Type B pancreatic cell (in vitro differentiated cells): ENCODE measurements at places on chromosomes 5 and 9. TPM values are rescaled to one million over a fixed set of nuclear protein-coding genes. Genes with fewer than 3 reads are reported as not detected.

The LHX3 gene
- 0.10 and 0.90 TPM in 2 replicates for total RNA-seq

The SYK gene
- 13.0 and 22.6 TPM in 2 replicates for total RNA-seq

The ORM2 gene
- total RNA-seq, result not detected in 2 replicates

The LCN9 gene
- total RNA-seq, result 1.1 and 2.0 TPM in 2 replicates

The DNAH5 gene
- 0.43 and 1.2 TPM in 2 replicates for total RNA-seq

The ZNF367 gene
- total RNA-seq, result 4.3 and 7.2 TPM in 2 replicates

The ENHO gene
- total RNA-seq, result 0.95 and 5.5 TPM in 2 replicates

The MRPL50 gene
- total RNA-seq, result 12.4 and 16.3 TPM in 2 replicates

The C6 gene
- 1.2 and 2.3 TPM in 2 replicates for total RNA-seq

The ZNF462 gene
- 124 and 129 TPM in 2 replicates for total RNA-seq

The PTCH1 gene
- 41.7 and 123 TPM in 2 replicates for total RNA-seq

The STOM gene
- 30.7 and 35.3 TPM in 2 replicates for total RNA-seq

The LCN1 gene
- total RNA-seq, result not detected in 2 replicates

The SV2C gene
- total RNA-seq, result 0.64 and 6.9 TPM in 2 replicates

The IRX2 gene
- 31.4 and 42.2 TPM in 2 replicates for total RNA-seq

The SPINK4 gene
- total RNA-seq, result not detected in 2 replicates

The ANKDD1B gene
- total RNA-seq, result 0.93 and 1.6 TPM in 2 replicates

The HK3 gene
- 0.77 TPM in 1 of 2 replicates, not detected in the other for total RNA-seq

The ANKRD55 gene
- total RNA-seq, result not detected in 2 replicates

The PCDHB5 gene
- total RNA-seq, result 7.3 and 28.8 TPM in 2 replicates
